RCC 7860 (cell line): ENCODE measurements at places on chromosomes 3 and 15.

DNA sequence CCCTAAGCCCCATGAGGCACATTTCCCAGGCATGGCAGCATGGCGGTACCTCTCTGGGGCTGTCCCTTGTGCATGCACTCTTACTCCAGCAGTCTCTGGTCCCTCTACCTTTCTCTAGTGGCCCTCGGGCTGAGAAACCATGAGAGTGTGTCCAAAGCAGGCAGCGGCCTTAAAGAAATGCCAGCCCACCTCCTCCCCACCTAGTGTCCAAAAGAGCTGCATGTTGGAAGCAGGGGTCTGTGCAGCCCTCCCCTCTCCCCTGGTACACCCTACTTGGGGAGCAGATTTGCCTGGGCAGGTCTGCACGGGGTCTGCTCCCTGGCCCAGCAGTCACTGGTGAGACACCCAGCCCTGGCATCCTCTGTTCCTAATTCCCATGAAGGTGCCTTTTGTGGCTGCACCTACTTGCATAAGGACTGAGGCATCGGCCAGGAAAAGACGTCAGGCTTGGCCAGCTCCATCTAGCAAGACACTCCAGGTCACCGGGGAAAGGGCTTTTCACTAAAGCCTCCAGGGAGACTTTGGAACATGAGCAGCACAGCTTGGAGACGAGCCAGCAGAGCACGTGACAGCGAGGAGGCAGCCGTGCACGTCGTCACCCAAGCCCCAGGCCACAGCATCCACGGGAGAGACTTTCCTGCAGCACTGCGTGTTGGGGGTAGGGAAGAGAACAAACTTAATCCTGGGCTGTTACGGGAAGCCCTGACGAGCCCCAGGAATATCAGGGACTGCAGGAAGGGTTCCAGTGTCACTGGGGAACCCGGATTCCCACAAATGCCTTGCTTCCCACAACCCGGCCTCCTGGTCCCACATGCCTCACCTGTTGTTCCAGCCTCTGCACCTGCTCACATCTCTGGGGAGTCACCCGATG is 38.8 kb downstream of the TM2D3 start:
- DNase-seq, result no peak

- peak; percentile 29 for DNase-seq
These were observed 16.6 kb downstream of the SLC4A7 start for GRCh38 chr3:27467545-27467944.

- DNase-seq, result no peak
These were observed 20.8 kb downstream of the TCF12 start for GRCh38 chr15:56939257-56939656.

- no peak for DNase-seq
These were observed 280.7 kb upstream of the ARHGEF26 start for GRCh38 chr3:153840487-153840886.

DNA sequence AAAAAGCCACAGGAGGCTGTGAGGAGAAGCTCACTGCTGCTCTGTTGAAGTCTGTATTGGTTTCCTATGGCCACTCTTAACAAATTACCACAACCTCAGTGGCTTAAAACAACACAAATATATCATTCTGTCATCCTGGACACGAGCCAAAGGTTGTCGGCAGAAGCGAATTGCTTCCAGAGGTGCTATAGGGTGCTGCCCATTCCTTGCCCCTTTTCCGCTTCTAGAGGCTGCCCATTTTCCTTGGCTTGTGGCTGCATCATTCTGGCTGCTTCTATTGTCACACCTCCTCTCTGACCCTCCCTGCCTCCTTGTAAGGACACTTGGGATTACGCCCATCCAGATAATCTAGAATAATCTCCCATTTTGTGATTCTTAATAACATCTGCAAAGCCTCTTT is 6.4 kb upstream of the SACM1L start:
- no peak for DNase-seq

DNA sequence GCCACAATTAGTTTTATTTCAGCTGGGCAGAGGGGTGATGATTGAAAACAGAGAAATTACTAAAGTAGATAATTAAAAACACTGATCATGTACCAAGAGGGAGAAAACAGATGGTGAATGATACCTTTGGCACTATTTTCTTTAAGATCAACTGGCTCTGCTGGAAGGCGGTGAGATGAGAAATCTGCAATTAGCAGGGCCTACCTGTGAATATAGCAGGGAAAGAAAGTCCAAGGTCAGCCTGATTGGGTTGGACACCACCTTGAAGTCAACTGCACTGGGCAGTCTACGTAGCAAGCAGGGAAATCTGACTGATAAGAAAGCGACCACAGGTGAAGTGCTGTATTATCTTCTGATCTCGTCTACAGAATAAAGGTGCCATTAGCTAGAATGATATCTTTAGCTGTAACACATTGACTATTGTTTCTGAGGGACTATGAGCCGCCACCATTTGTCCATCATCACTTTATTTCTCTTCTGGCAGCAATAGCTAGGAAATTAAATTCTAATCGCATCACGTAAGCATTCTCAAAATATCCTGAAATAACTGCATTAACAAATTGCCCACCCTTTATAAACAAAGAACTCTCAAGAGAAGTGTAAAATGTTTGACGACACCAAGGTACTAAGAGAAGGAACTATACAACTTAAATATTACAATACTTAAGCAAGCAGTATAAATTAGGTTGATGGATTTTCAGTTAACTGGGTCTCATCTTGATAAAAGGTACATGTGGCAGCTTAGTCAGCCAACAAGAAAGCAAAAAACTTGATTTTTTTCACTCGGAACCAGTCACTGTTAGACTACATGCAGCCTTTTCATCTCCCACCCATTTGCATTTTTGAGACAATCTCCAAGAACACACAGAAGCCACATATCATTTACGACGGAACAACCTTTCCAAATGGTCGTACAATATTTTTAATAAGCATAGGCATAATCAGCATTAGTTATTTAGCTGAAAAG is 1.3 kb downstream of the NEDD4 start:
- DNase-seq, result no peak

GRCh38 chr15:79738143-79738542 is 158.7 kb downstream of the MTHFS start:
- no peak for DNase-seq

GRCh38 chr15:70748281-70748747 is 15.0 kb downstream of the UACA start:
- no peak for DNase-seq

GRCh38 chr3:68121287-68121686 is 466.9 kb upstream of the SUCLG2 start:
- DNase-seq, result no peak

DNA sequence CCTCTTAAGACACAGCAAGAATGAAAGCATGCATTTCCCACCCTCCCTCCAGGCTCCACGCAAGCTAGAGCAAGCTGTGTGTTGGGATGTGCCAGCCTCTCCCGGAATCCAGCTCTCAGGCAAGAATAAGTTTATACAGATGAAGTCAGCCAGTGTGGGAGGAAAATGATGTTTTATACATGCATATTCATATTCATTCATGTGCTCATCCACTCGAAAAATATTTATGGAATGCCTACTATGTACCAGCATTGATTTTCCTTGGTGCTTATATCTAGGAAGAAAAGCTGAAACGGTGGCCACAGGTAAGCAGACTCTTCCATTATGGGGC is 62.7 kb downstream of the KLHL6 start:
- DNase-seq, result no peak

- DNase-seq, result no peak
These were observed 158.0 kb downstream of the STT3B start for GRCh38 chr3:31690771-31691170.

DNA sequence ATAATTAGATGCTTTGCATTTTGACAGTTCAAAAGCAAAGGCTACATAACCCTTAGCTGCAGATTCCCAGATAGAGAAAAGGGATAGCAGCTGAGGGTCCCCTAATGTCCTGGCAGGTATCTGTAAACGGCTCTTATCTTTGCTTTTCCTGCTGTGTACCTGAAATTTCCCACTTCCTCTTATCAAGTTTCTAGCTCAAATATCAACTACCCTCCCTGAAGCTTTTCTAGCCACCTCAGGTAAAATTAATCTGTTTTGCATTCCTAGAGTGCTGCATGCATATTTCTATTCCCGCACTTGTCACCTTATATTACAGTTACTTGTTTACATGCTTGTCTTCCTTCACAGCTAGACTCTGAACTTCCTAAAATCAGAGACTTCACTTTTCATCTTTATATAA is 55.6 kb upstream of the STXBP5L start:
- DNase-seq, result no peak

GRCh38 chr3:15797642-15798303 is at the start of gene ANKRD28:
Gene ANKRD28 (minus strand): TSS chr3:15797979. CDS start chr3:15796521, 1,458 bp downstream.
- DNase-seq, result peak; percentile 95

DNA sequence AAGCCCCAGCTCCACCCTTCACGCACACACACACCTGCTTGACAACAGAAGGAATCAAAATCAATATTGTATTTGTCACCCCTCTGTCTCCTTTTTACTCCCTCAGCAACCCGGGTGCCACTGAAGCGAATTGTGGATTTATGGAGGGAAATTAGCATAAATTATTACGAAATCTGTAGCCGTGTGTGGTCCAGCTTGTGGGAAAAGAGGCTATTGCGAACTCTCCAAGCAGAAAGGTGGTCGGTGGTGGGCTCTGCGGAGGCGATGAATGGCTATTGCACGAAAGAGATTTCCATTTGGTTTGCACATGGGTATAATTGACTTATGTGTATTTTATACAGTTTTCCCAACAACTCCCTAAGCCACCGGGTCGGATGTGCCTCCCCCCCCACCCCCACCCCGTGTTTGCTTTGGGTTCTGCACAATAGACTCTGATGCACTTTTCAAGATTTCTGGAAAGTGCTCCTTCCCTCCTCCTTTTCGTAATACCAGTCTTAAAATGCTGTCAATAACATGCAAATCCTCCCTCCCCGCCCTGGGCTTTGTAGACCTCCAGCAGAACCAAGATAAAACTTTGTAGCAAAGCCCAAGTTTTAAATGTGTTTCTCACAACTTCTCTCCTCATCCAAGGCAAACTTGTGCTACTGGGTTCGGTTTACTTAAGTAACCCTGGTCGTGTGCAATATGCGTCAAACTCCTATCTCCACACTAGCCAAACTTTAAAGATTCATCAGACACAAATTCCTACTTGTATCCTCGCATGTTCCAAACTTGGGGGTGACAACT is 3.1 kb upstream of the FOXB1 start:
- DNase-seq, result no peak

DNA sequence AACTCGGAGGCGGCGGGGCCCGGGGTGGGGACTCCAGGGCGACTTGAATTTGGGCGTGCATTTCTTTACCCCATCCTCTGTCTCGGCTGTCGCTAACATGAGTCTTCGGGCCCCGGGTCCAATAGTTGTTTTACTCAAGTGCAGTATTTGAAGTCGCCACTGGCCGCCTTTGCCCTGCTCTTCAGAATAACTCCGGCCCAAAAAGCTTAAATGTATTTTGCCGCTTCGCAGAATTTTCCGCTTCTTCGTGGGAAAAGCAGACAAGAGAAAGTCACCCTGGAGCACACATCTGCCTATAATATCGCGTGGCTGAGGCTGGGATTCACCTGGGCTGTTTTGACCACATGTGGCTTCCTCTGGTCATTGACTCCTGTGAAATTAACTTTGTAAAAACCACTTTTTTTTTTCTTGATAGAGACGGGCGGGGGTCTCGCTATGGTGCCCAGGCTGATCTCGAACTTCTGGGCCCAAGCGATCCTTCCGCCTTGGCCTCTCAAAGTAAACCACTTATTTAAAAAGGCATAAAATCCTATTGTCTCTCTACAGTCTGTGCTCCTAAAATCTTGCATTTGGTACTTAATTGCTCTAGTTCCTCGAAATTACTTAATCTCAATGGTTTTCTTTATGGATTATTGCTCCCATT is 676 bp downstream of the CNOT10 start:
- no peak for DNase-seq

DNA sequence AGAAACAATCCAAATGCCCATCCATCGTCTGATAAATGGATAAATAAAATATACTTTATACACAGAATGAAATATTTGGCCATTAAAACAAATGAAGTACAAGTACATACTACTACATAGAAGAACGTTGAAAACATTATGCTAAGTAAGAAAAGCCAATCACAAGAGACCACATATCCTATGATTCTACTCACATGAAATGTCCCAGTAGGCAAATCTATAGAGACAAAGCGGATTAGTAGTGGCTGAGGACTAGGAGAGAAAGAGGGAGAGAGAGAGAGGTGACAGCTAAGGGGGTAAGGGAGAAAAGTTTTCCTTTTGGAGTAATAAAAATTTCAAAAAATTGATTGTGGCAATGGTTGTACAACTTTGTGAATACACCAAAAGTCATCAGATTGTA is 147.0 kb downstream of the GREM1 start:
- no peak for DNase-seq

- no peak for DNase-seq
These were observed 108.1 kb upstream of the MELTF start for GRCh38 chr3:197137751-197138150.

GRCh38 chr3:23991683-23992628 is 46.9 kb downstream of the NR1D2 start:
- no peak for DNase-seq

DNA sequence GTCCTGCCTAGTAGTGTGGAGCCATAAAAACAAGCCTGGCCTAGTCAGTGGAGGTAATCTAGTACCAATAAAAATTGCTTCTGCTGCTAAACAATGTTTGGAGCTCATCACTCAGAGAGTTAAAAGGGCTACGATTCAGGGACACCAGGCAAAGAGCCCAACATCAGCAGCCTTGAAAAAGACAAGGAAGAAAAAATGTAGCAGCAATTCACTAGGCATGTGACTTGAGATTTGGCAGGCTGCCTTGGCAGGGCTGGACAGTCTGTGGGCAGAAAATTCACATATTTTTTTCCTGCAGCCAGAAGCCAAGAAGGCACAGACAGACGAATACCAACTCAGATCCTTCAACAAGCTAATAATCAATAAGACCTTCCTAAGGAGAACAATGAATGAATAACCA is 47.2 kb downstream of the IGSF11 start:
- no peak for DNase-seq

- peak; percentile 99 for DNase-seq
These were observed 17.1 kb upstream of the GCNT3 start for GRCh38 chr15:59594493-59594942.

- DNase-seq, result no peak
These were observed 82.8 kb downstream of the BCHE start for GRCh38 chr3:165754219-165755007.

- DNase-seq, result no peak
These were observed 17.7 kb downstream of the SYNPR start for GRCh38 chr3:63295806-63296205.

GRCh38 chr3:130779031-130779430 is 32.4 kb upstream of the PIK3R4 start:
- DNase-seq, result no peak

- no peak for DNase-seq
These were observed 152.0 kb upstream of the PEX5L start for GRCh38 chr3:180188512-180189309.

DNA sequence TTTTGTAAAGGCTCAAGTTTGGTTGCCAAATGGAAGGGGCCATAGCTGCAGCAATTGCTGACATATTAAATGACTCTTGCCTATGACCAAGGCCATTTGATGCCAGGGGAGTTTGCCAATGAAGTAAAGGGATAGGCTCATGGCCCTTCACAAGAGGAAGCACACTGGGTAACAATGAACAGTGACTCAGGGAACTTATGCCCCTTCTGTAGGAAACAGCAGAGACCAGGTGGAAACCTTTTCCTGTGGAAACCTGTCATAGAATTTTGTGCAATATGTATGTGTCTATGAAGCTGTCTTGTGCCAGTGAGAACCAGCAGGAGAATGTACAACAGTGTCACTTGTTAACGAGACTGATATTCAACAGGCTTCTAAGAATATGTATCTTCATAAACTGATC is 25.4 kb upstream of the AVEN start:
- no peak for DNase-seq

GRCh38 chr3:110479731-110480130 is 591.9 kb upstream of the NECTIN3 start:
- no peak for DNase-seq
